ENCODE measurements at places on chromosomes 12 and 14.

DNA sequence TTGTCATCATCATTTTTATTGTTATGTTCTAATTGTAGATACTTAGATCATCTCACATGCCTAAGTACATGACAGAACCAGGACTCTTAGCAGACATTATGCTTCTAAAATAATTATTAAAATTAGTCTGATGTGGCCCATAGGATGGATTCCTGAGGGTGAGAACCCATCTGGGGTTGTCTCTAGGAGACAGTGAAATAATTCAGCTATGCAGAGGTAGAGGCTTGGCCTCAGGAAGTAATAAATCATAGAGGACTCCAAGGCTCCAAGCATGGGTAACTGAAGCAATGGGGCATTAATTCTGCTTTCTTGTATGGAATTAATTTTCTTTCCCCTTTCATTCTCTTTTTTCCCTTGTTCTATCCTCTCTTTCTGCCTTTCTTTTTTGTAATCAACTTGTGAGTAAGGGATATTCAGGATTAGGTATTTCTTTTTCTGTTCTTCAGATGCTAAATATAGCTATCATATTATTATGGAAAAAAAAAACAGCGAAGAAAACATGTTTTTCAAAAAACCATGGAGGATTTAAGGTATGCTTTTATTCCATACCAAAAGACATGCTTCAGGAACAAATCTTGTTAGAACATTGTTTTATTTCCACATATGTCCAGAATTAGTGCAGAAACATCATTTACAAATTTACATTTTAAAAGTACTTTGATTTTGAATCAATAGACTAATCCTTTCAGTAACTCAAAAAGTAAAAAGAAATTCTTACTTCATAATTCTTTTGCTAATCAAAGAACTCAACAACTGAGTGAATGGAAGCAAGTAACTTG is 263.2 kb downstream of the TRHDE start:
- no peaks in the 10 kb centered on the region for H3K27me3 ChIP-seq
- H3K4me3 ChIP-seq, result no peak overlapping the region
- no peak for DNase-seq
- no peaks in the 10 kb centered on the region for H3K36me3 ChIP-seq
- H3K27ac ChIP-seq, result no peak overlapping the region

GRCh38 chr14:100655741-100656085 is 68.5 kb upstream of the BEGAIN start:
- H3K27ac ChIP-seq, result no peak overlapping the region
- no peak overlapping the region for H3K4me3 ChIP-seq
- no peaks in the 10 kb centered on the region for H3K4me1 ChIP-seq
- DNase-seq, result no peak

DNA sequence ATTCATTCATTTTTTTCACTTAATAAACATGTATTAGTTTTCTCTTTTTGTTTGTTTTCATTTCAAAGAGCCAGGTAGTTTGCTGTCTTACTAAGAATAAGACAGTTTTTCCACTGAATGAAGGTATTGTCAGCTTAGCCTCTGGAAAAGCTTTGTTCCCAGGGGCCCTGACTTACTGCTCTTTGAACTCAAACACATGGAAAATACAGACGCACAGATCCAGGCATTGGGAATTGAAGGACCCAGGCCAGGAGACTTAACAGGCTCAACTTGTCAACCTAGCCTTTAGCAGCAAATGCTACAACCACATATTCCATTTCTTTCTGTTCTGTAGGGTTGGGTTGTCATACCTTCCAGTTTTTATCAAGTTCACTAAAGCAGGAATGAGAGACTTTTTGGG is 38.5 kb upstream of the SLCO1C1 start:
- no peaks in the 10 kb centered on the region for H3K4me1 ChIP-seq
- no peak overlapping the region for H3K4me3 ChIP-seq
- no peaks in the 10 kb centered on the region for H3K27me3 ChIP-seq
- no peaks in the 10 kb centered on the region for H3K36me3 ChIP-seq

DNA sequence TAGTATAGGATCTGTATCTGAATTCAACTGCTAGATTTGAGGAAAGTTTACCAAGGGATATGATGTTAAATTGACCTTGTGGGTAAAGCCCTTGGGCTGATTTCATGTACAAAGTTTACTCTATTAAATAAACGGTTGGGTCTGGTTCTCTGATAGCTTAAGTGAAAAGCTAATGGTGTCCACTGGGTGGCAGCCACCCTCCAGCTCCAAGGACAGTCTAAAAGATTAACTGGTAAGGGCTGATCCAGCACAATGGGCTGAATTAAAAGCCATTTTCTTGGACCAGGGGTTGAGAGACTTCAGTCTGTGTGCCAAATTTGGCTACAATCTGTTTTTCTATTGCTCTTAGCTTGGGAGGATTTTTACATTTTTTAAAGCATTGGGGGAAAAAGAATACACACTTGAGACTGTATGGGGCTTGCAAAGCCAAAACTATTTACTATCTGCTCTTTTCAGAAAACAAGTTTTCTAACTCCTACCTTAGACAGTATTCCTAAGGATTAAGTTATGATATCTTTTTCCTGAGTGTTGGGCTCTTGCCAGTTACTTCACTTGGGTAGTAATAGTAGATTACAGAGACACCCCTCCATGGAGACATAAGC is 116.5 kb downstream of the GPHN start:
- no peaks in the 10 kb centered on the region for H3K36me3 ChIP-seq
- no peak overlapping the region for H3K27ac ChIP-seq
- no peaks in the 10 kb centered on the region for H3K4me1 ChIP-seq
- no peak overlapping the region for H3K4me3 ChIP-seq

DNA sequence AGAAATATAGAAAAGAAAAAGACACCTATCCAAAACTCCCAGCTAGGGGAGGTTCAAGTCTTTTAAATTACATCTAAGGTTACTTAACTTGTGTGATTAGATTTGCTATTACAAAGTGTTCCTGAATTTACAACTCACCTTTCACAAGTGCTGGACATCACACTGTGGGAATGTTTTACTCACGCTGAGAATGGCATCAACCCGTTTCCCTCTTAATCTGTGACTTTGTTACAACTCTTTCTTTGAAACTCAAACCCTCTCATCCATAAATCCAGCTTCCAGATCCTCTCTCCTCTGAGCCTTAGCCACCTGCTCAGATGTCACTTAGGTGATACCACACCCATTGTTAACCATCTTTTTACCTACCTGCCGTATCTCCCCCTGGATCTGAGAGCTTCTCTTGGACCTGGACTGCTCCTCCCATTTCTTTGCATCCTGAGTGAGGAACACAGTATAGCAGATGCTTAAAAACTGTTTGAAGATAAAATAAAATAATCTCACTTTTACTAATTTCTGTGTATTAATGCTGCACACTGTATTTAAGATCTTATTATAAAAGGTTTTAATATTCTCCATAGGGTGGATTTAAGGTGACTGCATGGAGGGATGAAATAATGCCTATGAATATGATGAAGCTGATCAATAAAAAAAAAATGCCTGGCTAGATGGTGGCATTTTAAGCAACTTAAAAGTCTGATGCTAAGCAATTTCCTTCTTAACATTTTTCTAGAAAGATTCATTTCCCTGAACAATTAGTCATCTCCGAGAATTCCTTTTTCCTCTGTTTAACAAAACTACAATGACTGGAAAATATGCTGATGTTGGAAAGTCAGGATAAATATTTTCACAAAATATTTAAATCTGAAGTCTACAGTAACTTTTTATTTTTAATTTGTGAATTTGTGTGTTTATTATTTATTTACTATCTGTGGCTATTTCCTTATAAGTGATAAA is 39.1 kb upstream of the NAP1L1 start:
- H3K36me3 ChIP-seq, result no peaks in the 10 kb centered on the region
- no peak overlapping the region for H3K4me3 ChIP-seq
- DNase-seq, result no peak
- no peak overlapping the region for H3K27ac ChIP-seq
- H3K27me3 ChIP-seq, result no peaks in the 10 kb centered on the region
- H3K4me1 ChIP-seq, result no peaks in the 10 kb centered on the region

Data from tibial nerve (tissue), 4 donors.